Activated naive CD4-positive, alpha-beta T cell treated with anti-CD3 and anti-CD28 coated beads, Interleukin-2, amount 10 ng/mL, durations not matched to agents 5 hours and 36 hours (primary cell): ENCODE measurements at places on chromosomes 11 and 22. TPM values are rescaled to one million over a fixed set of nuclear protein-coding genes. Genes with fewer than 3 reads are reported as not detected.

Gene HIC2
- total RNA-seq: 5.7 TPM

Gene PGA5
- total RNA-seq: not detected

Gene CDC45
- total RNA-seq: 47.9 TPM

Gene RAB36
- total RNA-seq: 0.22 TPM

Gene MUC5AC
- not detected for total RNA-seq

Gene CASP1
- 97.2 TPM for total RNA-seq

Gene SLC25A45
- total RNA-seq: 41.0 TPM

Gene DMC1
- 9.6 TPM for total RNA-seq

Gene VPREB3
- total RNA-seq: not detected

Gene OR8D1
- not detected for total RNA-seq

Gene RRP8
- total RNA-seq: 32.8 TPM

Gene TYR
- total RNA-seq: not detected

Gene GDPD4
- total RNA-seq: not detected

Gene ZNF70
- total RNA-seq: 2.0 TPM

Gene KDM4E
- not detected for total RNA-seq

Gene KCNJ11
- 0.77 TPM for total RNA-seq

Gene SCUBE2
- total RNA-seq: not detected

Gene CCDC116
- total RNA-seq: 0.78 TPM

Gene CSRP3
- total RNA-seq: not detected

Gene ACR
- total RNA-seq: not detected

Gene CHRNA10
- 1.7 TPM for total RNA-seq

Gene C22orf42
- total RNA-seq: not detected

Gene HSPB2
- not detected for total RNA-seq

Gene SCN2B
- not detected for total RNA-seq

Gene SELENOH
- total RNA-seq: 246 TPM

Gene MOV10L1
- total RNA-seq: not detected

Gene SHANK2
- total RNA-seq: not detected
